Glutamatergic neuron (in vitro differentiated cells): ENCODE measurements at places on chromosomes 7 and 10. TPM values are rescaled to one million over a fixed set of nuclear protein-coding genes. Genes with fewer than 3 reads are reported as not detected.
A peak's percentile ranks its signal among the peaks of the same experiment; 100 is the strongest.

GRCh38 chr7:23658831-23659427, 21.1 kb upstream of the FAM221A start:
- no peak for DNase-seq

DNA sequence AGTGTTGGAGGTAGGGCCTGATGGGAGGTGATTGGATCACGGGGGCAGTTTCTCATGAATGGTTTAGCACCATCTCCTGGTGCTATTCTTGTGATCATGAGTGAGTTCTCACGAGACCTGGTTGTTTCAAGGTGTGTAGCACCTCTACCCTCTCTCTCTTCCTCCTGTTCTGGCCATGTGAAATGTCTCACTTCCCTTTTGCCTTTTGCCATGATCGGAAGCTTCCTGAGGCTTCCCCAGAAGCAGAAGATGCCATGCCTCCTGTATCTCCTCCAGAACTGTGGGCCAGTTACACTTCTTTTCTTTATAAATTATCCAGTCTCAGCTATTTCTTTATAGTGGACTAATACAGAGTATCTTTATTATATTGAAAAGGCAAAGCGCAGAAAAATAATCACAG, 90.1 kb downstream of the FAM171A1 start:
- DNase-seq, result no peak

- peak; percentile 96 for DNase-seq
Observed at GRCh38 chr10:7818295-7819120, at the start of gene TAF3. Gene TAF3, plus strand, starts transcription at chr10:7818505. Its CDS starts 205 bp downstream, at chr10:7818710.

DNA sequence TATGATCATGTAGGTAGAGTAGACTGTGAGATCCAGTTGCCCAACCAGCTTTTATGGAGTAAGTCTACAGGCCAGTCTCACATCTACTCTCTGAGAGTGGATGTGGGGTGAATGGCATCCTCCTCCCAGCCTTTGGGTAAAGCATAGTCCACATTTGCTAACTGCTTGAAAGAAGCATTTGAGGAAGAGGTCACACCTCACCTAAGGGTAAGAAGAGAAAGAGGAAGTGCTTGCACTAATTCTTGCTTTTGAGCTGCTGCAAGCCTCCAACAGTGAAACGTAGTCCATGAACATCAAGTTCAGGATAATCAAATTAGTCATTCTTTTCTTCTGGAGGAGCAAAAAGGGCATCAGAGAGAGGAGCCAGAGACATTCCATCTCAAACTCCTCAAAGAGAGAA, 93.9 kb upstream of the AGR3 start:
- DNase-seq, result no peak

- DNase-seq, result no peak
Observed at GRCh38 chr10:94363251-94363565, 469 bp upstream of the NOC3L start.

- peak; percentile 67 for DNase-seq
Observed at GRCh38 chr7:44962483-44963251, 16.1 kb downstream of the MYO1G start.

- no peak for DNase-seq
Observed at GRCh38 chr7:117171106-117171505, 151.8 kb downstream of the WNT2 start.

- no peak for DNase-seq
Observed at GRCh38 chr7:23664122-23664521, 15.9 kb upstream of the FAM221A start.

DNA sequence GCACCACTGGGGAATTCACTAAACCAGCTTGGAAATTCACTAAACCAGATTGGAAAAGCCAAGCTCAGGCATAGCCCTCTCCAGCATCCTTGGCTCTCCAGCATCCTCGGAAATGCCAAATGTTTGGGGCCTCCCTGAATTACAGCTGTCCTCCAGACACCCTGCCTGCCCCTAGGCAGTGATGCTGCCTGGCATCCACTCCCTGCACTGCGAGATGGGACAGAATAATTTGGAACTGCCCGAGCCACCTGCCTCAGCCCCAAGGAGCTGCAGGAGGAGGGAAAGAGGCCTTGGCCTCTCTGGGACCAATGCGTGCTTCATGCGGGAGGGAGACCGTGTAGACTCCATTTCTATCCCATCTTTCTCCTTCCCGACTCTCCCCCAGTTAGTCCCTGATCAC, 64.3 kb downstream of the INSIG1 start:
- DNase-seq, result peak; percentile 6

GRCh38 chr7:123929107-123929506, 4.1 kb downstream of the SPAM1 start:
- DNase-seq, result no peak

DNA sequence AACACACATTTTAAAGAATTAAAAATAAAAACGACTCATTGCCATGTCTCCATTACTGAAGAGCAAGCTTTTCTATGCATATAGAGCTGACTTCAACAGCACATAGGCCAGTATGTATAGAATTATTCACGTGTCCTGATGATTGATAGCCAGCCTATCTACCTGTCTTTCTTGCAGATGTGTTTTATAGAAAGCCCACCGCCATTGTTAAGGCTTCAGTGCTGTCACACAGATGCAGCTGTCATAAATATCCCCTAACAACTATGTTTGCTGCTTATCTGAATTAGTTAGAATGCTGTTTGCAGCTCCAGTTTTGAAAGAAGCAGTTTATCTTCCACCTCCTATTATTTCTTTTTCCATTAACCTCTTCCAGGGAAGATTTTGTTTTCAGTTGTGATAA, 235.9 kb downstream of the SLC25A13 start:
- no peak for DNase-seq

Gene RHOBTB1
- total RNA-seq, result 14.4 TPM

Gene THSD7A
- total RNA-seq, result 211 TPM

Gene ANLN
- 18.4 TPM for total RNA-seq

Gene PTN
- 40.0 TPM for total RNA-seq

Gene SHTN1
- total RNA-seq, result 54.8 TPM
